ENCODE measurements at places on chromosomes 7 and 10. TPM values are rescaled to one million over a fixed set of nuclear protein-coding genes. Genes with fewer than 3 reads are reported as not detected.

LRIT1 gene
- polyA plus RNA-seq: not detected

SLC25A28 gene
- polyA plus RNA-seq: 34.1 TPM

COMMD3 gene
- polyA plus RNA-seq: 30.2 TPM

THNSL1 gene
- polyA plus RNA-seq: 2.1 TPM

CYP2C18 gene
- polyA plus RNA-seq: 0.22 TPM

EPHA1 gene
- polyA plus RNA-seq: 4.9 TPM

TEX36 gene
- polyA plus RNA-seq: not detected

CTTNBP2 gene
- polyA plus RNA-seq: 3.4 TPM

AKR1C4 gene
- polyA plus RNA-seq: not detected

MYL7 gene
- 0.18 TPM for polyA plus RNA-seq

UBTD1 gene
- polyA plus RNA-seq: 24.9 TPM

CADPS2 gene
- 14.8 TPM for polyA plus RNA-seq

MCU gene
- polyA plus RNA-seq: 9.1 TPM

PDZD7 gene
- 0.25 TPM for polyA plus RNA-seq

LRRC61 gene
- 12.1 TPM for polyA plus RNA-seq

SH3PXD2A gene
- 3.0 TPM for polyA plus RNA-seq

WEE2 gene
- not detected for polyA plus RNA-seq

CUZD1 gene
- polyA plus RNA-seq: 2.2 TPM

TRRAP gene
- polyA plus RNA-seq: 8.3 TPM

OR2A42 gene
- not detected for polyA plus RNA-seq

SLC35B4 gene
- polyA plus RNA-seq: 1.8 TPM

ARMC3 gene
- not detected for polyA plus RNA-seq

NKX1-2 gene
- polyA plus RNA-seq: not detected
